ENCODE measurements at places on chromosomes 2 and 18.

DNA sequence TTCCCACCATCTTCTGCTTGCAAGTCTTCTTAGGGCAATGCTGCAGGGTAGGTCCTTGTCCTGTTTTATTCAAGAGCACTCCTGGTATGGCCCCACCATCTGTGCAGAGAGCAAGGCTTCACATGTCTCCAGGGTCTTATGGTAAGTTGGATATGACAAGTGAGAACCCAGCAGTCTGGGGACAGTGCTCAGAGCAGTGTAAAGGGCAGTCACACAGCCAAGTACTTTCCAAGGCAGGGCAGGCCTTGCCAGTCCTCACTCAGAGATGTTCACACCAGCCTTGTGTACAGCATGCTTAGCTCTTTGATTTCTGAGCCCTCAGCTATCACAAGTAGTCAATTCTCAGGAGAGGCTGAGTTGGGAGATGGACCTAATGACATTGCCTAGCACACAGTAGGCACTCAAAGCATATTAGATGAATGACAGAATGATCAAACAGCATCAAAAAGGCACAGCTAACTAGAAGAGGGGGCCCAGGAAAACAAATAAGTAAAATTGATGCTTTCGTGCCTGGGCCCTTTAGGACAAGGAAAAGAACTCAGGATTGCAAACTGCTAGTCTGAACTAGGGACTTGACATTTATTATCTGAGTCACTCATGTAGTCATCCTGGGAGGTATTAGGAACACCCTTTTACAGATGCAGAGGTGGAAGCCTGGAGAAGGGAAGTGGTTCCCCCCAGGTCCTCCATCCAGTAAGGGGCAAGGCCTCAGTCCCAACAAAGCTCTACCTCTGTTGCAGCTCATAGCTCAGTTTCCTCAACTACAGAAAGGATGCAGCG is 86.7 kb upstream of the CTAGE1 start:
- no peak for DNase-seq

DNA sequence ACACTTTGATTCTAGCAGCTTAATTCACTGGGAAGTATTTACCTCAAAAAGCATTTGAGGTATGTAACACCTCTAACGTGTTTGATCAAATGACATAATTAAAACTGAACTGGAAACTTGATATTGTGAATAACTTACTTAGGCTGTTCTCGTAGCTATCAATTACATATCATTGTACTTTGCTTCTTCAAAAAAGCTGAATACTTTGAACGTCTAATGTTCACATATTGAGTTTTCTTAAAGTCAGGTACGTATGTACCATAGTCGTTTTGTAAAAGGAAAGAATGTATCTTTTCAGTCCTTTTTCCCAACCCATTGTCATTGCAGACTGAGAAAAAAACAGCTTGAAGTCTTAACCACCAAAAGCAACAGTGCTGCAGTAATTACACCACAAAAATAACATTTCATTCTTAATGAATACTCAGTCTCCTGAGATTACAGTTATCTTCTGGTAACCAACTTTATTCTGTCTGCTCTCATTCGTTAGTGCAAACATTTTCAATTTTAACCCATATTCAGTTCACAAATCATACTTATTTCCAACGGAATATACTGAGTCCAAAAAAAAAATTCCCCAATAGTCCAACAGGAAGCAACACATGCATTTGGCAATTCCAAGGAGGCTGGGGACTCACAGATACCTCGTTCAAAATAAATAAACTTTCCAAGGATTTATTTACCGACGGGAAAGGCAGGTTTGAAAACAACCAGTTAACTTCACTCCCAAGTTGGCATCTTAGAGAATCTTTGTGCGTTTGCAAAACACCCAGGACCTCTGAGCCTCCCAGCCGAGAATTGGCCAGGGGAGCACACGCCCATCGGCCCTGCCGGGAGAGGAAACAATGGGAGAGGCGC is 1.1 kb downstream of the CHN1 start:
- DNase-seq = no peak

GRCh38 chr2:158138255-158138654 is 36.6 kb downstream of the UPP2 start:
- DNase-seq = no peak

GRCh38 chr2:70735071-70735470 is 32.9 kb downstream of the ADD2 start:
- DNase-seq = no peak

DNA sequence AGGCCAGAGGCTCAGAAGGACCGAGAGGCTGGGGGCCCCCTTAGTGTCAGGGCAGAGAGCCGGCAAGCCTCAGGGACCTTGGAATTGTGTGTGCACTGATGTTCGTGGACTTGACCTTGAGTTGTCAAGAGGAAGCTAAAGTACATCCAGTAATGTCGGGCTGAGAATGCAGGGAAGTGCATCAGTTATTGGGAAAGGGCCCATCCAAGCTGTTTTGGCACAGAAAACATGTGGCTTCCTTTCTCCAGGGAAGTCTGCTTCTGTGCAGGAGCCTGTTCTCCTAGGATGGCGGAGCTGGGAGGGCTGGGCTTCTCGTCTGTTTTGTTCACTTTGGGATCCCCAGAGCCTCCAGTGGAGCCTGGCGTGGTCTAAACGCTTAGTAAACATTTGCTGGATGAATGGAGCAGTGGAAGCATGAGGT is 23.7 kb downstream of the ATOH8 start:
- no peak for DNase-seq

DNA sequence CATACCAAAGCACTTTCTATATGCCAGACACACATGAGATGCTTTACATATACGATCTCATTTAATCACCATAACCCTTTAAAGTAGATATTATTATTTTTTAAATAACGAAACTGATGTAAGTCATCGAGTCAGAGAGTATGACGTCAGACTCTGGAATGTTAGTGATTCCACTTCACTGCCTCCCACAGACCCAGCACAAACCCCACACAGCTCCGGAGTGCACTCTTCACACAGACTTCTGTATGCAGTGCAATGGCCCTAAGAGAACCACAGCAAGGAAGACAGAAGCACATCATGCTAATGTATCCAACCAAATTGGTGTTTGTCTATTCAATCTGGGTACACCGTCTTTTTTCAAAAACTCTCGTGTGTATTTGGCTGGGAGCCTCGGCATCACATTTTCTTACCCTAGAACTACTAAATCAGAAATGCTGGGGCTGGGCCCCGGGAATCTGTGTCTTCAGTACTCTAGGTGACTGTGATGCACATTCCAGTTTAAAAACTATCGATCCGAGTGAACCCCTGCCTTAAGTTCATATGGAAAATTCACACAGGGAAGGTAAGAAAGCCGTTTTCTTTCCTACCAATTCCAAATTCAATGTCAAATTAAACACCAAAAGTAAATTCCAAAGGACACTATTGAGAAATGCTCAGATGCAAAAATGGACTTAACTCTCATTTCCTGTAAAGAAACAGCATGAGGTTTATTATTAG is 117.7 kb upstream of the ACVR1C start:
- DNase-seq = no peak

- DNase-seq = no peak
These were observed 208.2 kb upstream of the CHAC2 start for GRCh38 chr2:53559302-53559966.

DNA sequence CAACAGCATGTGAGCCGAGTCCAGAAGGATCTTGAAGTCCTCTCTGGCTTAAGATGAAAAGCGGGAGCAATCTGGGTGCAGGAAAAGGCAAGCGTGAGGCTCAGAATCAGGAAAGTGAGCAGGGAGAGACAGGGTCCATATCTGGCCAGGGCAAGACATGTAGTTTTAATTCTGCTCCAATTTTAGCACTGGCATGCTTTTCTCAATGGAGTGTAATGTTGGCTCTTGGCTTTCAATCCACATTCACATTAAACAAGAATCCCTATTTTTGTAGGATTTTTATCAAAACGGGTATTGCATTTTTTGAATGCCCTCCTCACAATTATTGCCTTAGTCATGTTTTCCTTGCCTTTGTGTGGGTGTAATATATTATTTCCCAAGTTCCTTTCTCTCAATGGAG is 6.0 kb downstream of the SPATA3 start:
- DNase-seq = no peak

GRCh38 chr2:48510329-48510728 is 19.6 kb upstream of the STON1 start:
- no peak for DNase-seq

DNA sequence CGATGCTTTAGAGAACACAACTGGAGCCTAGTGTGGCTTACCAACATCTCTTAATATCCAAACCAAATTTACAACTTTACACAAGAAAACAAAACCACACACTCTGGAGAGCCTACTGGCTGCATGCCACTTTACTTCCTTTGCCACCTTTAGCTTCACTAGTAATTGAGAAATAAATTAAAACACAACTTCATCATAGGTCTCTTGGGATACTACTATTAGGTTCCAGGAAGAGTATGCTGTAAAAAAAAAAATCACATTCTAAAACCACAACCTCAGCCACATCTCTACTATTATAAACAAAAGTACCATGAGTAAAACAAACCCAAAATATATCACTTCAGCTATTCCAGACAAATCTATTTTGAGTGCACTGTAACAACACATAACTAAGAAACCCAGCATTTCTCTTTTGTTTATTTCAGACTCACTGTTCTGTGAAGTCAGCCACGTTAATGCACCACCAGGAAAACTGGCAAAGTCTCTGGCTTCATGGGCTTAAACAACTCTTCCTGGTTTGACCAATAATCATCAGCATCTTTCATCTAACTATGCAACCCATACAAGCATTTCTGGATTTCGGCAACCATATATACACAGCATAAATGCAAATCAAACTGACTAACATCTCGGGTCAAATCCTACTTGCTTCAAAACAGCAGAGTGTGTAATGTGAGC is 59.1 kb downstream of the REV1 start:
- no peak for DNase-seq

GRCh38 chr2:25557179-25558036 is 116.0 kb downstream of the DTNB start:
- no peak for DNase-seq

DNA sequence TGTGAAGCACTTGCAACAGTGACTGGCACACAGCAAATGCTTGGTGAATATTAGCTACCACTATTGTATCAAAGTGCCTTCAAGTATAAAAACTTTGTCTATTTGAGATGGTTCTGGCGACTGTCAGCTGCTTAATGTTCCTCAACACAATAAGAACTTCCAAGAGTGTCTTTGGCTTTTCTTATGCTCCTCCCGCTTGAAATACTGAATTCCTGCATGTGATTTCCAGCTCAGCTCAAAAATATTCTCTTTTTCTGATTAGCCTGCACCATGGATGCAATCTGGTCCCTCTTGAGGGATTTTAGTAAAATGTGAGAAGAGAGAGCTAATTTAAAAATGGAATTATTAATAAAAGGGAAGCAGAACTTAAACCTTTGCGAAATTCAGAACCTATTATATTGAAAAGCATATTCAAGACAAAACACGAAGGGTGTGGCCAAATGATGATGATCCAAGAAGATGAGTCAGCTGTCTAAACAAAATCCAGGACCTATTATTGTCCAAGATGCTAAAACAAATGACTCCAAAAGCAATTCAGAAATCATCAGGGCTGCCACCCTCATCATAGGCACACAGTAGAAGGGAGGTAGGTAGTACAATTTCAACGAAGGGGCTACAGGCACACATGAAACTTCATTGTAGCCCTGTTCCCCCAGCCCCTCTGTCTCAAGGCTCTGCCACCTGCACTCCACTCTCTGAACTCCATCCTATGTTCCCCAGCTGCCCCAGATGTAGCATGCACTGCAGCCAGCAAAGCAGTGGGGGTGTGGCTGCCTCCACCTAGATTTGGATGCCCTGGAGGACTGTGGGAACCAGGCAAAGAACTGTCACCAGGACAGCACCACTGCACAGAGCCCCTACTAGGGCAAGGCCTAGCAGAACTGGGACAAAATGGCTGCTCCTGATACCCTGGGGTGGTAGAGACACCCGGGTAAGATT is 190.1 kb downstream of the ZNF385B start:
- no peak for DNase-seq

Measured in immature natural killer cell (primary cell).